ENCODE measurements at places on chromosomes 5 and 9.

DNA sequence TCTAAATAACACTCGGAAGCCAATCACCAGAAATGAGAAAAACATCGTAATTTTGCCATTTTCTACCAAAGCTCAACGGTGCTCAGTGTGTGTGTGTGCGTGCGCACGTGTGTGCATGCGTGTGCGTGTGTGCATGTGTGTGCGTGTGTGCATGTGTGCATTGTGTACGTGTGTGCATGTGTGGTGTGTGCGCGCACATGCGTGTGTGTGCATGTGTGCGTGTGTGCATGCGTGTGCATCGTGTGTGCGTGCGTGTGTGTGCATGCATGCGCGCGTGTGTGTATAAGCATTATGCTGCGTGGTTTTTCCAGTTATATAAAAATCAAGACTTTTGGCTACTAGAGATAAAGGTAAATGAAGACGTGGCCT is 165.0 kb downstream of the DAB2IP start:
- no peak overlapping the region for H3K27ac ChIP-seq
- no peaks in the 10 kb centered on the region for H3K27me3 ChIP-seq
- H3K36me3 ChIP-seq: no peaks in the 10 kb centered on the region
- H3K4me1 ChIP-seq: no peaks in the 10 kb centered on the region
- DNase-seq: no peak

DNA sequence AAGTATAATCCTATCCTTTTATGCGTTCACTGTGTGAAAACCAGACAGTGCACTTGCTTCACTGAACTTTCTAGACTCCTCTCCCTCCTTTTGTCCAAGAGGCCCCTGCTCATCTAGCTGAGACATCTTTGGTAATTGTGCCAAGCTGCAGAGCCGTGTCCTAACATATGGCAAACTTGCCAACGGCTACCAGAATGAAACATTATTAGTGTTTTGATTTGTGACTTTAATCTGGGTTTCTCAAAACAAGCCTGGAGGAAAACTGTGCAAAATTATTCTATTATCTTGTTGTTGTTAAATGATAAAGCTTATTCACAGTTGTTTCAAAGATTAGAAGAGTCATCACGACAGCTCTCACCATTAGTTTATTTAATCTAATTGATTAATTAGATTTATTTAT is 79.0 kb upstream of the RETREG1 start:
- peaks cover 2% of the 10 kb centered on the region for H3K27me3 ChIP-seq
- no peak for DNase-seq
- no peaks in the 10 kb centered on the region for H3K36me3 ChIP-seq
- no peak overlapping the region for H3K4me3 ChIP-seq
- peaks cover 3% of the 10 kb centered on the region for H3K4me1 ChIP-seq

DNA sequence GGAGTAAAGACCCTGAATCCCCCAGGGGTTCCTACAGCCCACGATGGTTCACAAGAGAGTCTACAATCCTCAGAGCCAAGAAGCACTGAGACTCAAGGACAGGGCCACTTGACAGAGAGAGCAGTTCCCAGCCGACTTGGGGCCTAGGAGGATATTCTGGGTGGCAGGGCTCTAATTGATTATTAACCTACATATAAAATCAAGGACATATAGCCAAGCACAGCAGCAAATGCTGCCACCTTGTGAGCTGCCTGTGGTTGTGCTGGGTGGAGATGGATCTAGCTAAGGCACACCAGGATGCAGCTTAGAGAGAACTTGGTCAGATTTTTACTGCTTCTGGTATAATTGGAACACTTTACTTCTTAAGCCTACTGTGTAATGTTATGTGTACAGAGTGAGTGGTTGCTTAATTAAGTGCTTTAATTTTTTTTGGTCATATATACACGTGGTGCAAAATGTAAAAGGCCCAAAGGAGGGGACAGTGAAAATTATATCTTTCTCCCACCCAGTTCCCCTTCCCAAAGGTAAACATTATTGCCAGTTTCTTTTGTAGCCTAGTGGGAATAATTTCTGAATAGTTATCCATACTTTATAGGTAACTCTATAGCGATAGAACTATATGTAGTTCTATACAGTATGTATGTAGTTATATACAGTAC is 78.8 kb downstream of the F2RL2 start:
- DNase-seq: peak; percentile 84
- H3K4me1 ChIP-seq: peaks cover 86% of the 10 kb centered on the region
- peak overlapping the region; percentile 71 for H3K4me3 ChIP-seq
- H3K36me3 ChIP-seq: no peaks in the 10 kb centered on the region

- peaks cover 6% of the 10 kb centered on the region for H3K27me3 ChIP-seq
- H3K36me3 ChIP-seq: no peaks in the 10 kb centered on the region
- peaks cover 41% of the 10 kb centered on the region for H3K4me1 ChIP-seq
These were observed 75.9 kb downstream of the RXRA start for GRCh38 chr9:134402182-134402581.

- H3K4me1 ChIP-seq: peaks cover 2% of the 10 kb centered on the region
- no peak for DNase-seq
- no peaks in the 10 kb centered on the region for H3K36me3 ChIP-seq
These were observed 133.0 kb downstream of the SLF1 start for GRCh38 chr5:94751460-94751859.

All from activated naive CD4-positive, alpha-beta T cell treated with anti-CD3 and anti-CD28 coated beads for 36 hours (primary cell).